ENCODE measurements at places on chromosomes 3 and 15.

DNA sequence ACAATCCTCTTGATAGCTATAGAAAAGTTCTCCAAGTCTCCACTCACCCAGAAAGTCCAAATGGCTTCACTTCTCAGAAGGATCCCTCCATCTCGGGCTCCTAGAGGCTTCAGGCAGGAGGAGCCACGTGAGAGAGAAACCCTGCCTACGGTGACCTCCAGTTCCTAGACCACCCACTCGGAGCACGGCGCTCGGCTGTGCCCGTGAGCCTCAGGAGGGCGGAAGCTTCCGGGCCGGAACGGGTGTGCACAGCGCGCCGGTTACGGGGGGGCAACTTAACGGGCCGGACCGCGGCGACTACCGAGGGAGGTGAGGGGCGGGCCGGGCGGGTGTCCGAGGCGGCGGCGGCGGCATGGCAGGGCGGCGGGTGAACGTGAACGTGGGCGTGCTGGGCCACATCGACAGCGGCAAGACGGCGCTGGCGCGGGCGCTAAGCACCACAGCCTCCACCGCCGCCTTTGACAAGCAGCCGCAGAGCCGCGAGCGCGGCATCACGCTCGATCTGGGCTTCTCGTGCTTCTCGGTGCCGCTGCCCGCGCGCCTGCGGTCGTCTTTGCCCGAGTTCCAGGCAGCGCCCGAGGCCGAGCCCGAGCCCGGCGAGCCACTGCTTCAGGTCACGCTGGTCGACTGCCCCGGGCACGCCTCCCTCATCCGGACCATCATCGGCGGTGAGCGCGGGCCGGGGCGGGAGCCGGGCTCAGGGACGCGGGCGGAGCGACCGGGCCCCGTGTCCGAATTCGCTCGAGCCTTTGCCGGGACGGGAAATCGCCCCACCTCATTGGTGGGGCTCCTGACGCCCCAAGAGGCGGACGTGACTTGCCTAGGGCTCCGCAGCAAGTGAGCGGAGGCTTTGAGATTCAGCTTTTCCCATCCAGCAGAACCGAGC, at the start of gene EEFSEC:
TSS of gene EEFSEC (plus strand) at position 326 of the 886 bp plus-strand sequence. CDS start at position 353, 27 bp downstream.
- DNase-seq, result peak; percentile 86

DNA sequence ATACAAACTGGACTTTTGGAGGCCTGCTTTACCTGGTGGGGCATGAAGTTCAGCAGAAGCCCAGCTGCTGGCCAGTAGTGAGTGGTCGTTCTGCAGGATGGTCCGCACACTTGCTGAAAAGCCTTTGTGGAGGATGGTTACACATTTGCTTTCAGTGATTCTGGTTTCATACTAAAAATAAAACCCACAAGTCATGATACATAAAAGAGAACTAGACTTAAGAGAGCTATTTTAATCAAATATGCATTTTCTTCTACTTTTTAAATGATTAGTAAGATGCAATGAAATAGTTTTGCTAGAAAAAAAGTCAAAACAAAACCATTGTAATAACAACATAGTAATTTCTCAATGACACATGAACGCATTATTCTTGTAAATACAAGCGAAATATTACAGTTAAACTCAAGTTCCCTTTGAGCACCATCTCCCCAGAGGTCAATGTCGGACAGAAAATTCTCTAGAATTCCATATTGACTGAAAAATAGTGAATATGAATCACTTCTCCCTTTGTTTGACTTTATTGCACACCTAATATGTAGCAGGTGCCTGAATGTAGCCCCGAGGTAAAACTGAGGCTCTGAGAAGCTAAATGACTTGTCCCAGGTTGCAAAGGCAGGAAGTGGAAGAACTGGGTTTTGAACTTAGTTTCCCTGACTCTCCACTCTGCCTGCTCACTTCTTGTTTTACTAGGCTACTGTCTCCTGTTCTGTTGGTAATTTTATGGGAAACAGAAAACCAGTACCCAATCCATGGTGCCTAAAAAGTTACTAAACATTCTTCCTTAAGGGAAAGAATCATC, 8.3 kb downstream of the IL5RA start:
- no peak for DNase-seq

DNA sequence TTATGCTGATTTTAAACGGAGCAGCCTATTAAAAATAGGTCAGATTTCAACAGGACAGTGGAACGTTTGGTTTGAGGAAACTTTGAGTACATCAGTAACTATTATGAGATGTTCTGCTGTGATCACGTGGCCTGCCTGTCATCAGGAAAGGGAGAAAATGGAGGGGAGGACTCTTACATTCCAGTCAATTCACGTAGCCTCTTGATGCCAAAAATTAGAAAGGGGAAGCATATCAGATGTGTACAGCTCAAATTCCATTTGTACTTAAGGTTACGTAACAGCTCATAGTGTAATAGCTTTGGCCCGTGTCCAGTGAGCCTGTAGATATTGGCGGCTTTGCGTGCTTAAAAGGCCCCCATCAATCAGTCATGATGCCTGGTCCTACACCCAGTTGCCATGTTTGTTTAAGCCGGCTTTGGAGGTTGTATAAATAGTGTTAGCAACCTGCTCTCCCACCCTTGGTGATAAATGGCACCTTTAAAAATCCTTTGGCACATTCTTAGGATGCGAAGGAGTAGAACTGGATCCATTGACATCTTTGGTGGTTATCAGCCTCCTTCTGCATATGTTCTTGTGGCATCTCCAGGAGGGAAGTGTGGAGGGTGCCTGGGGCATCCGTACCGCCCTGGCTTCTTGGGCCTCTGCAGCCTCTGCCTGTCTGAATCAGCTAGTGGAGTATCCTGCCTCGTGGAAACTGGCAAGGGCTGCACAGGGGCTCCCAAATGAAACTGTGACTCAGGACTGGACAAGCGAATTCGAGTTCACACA, 163.9 kb downstream of the THSD4 start:
- DNase-seq, result peak; percentile 61

DNA sequence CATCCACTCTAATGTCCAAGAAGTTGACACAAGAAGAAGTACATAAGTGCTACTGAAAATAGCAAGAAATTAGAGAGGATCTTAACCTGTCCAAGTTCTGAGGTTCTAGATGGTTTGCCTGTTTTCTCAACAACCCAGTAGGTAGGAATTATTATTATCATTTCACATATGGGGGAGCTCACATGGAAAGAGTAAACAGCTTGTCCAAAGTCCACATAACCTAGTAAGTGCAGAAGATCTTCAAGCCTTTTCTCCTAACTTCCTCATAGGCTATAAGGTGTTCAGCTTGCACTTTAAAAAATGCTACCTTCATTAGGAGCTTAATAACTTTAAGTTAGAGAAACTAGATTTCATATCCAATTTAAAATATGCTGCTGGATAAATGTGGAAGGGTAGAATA, 3.0 kb downstream of the SLC2A2 start:
- no peak for DNase-seq

GRCh38 chr3:1942781-1943180, 155.9 kb upstream of the CNTN4 start:
- DNase-seq, result no peak

DNA sequence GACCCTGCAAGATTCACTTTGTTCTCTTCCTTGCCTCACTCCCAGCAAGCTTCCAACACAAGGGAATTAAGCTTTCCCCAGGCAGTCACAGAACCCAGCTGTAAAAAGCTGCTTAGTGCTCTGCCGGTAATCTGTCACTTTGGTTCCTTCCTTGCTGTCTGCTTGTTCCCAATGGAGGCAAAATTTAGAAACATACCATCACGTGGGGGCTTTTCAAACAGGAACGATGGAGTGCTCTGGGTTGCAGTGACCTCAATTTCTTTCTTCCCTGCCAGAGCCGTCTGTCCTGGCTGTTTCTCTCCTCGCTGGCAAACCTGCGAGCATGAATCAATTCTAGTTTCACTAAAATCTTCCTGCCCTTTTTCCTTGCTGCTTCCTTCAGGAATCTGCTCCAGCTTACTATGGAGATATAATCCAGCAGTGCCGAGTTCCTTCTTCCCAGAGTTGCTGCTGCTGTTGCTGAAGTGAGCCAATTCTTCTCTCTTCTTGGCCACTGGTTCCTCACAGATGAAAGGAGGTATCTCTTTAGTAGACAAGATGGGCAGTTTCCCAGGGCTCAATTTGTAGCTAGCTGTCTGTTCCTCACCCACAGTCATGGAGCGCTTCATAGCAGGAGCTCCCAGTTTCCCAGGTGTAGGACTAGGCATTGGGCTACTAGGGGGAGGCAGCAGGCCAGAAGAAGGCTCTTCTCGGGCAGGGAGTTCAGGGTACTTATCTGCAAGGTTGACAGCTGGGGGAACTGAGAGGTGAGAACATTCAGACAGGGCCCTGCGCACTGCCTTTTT, 88.1 kb downstream of the DHX30 start:
- DNase-seq, result peak; percentile 21

DNA sequence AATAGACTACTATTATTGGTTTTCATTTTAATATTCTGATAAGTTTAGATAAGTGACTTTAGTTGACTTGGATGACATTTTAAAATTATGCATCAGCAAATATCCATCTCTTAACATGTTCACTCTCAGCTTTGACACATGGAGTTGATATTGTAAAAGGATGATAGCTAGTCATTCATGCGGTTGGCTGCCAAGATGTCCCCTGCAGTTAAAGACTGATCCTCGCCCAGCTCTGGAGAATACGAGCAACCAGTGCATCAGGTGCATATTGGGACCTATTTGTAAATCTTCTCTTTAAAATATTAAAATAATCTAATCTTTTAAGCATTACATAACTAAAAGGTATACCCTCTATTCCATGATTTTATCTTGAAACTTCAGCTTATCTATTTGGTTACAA, 41.9 kb downstream of the EPHB1 start:
- DNase-seq, result no peak

GRCh38 chr3:17938313-17938712, 195.9 kb upstream of the TBC1D5 start:
- no peak for DNase-seq

- no peak for DNase-seq
Observed at GRCh38 chr3:88467191-88467590, 317.4 kb downstream of the C3orf38 start.

DNA sequence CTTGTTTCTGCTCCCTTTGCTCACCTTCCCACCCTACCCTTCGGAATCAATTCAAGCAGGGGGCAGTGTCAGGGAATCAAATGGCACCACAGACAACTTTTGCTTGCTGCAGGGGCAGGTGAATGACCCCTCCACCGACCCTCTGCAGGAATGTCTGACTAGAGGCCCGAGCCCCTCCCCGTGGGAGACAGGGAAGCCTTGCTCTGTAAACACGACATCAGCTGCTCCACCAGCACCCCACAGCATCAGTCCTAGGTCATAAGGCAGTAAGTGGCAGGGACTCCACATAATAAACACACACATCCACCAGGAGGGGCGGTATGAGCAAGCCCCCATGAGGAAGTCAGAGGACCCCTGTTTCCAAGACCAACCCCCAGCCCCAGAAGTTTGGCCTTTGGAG, 2.0 kb upstream of the SLC26A6 start:
- no peak for DNase-seq

GRCh38 chr3:38283810-38284755, 2.0 kb downstream of the SLC22A14 start:
- no peak for DNase-seq

DNA sequence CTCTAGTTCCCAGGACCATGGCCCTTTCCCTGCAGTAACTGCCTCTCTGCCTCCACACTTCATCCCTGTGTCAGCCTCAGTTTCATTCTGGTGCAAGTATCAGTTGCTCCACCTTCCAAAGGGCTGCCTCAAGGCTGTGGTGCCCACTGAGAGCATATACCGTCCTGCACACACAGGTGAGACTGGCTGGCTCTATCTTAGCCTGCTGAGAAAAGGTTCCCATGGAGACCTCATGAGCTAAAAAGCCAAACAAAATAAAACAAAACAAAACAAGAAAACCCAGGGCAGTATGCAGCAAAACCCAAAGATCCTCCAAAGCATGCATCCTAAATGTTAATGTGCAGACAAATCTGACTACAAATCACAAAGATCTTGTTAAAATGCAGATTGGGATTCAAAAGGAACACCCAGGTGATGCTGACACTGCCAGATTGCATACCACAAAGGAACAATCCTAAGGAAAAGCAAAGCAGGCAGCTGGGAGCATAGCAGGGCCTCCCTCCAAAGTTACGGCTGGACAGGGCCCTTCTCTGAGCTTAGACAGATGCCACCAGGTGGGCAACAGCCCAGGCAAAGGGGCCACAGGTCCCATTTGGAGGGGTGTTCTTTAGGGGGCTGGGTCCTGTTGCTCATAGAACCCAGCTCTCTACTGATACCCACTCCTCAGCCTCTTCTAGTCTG, 76.3 kb upstream of the SLCO2A1 start:
- DNase-seq, result no peak

- DNase-seq, result no peak
Observed at GRCh38 chr3:35790764-35791163, 151.4 kb downstream of the ARPP21 start.

DNA sequence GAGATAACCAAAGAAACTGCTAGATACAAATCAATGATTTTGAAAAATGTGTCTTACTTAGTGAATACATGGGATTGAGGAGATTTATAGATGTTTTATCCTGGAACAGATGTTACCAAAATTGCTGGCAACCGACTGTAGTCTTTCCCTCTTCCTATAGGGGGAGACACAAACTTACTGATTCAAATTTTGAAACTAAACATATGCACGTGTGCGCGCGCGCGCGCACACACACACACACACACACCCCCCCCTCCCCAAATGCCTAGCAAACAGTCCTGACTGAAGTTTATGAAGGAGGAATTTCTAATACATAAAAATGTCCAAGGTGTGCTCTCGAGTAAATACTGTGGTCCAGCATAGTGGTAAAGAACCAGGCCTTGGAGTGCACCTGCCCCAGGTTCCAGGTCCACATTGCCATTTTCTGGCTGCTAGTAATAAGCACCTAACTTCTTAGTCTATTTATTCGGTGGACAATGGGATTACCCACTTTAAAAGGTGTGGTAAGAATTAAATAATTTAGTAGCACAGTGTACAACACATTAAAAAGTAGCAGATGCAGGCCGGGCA, 18.5 kb upstream of the C3orf62 start:
- DNase-seq, result no peak

DNA sequence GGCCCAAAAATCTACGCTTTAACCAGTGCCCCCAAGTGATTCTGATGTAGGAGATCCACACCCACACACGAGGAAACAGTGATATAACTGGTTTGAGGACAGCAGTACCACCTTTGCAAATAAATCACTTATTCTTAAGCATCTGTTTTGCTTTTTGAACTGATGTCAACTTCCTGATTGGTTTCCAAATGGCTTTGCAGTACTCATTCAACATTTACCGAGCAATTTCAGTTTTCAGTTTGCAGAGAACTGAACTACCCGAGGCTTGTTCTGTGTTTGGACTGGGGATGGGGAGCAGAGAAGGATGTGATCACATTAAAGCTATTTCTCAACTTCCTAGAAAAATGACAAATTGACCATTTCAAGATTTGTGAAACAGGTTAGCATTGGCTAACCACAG, 1.1 kb upstream of the GYG1 start:
- no peak for DNase-seq

- peak; percentile 77 for DNase-seq
Observed at GRCh38 chr15:99123713-99124451, 19.0 kb downstream of the SYNM start.

DNA sequence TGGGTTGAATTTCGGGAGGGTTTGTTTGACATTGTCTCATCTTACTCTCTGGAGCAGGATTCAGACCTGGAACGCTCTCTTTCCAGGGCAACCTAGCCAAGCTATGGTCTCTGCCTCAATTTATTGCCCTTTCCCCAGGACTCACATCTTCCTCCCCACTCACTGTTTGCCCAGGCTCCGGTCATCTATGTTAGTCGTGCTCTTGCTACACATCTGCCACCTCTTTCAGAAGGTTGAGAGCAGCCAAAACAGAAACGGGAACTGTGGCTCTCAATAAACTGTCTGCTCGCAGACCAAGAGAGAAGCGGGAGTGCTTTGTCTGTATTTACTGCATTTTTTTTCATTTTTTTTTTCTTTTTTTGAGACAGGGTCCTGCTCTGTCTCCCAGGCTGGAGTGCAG, 81.6 kb downstream of the ST6GAL1 start:
- DNase-seq, result no peak

- no peak for DNase-seq
Observed at GRCh38 chr3:42438193-42438592, 27.8 kb upstream of the LYZL4 start.

Measured in transverse colon (tissue), 4 donors.